Esophagus squamous epithelium (tissue), 5 donors: ENCODE measurements at places on chromosomes 7 and 10.
A peak's percentile ranks its signal among the peaks of the same experiment; 100 is the strongest.

DNA sequence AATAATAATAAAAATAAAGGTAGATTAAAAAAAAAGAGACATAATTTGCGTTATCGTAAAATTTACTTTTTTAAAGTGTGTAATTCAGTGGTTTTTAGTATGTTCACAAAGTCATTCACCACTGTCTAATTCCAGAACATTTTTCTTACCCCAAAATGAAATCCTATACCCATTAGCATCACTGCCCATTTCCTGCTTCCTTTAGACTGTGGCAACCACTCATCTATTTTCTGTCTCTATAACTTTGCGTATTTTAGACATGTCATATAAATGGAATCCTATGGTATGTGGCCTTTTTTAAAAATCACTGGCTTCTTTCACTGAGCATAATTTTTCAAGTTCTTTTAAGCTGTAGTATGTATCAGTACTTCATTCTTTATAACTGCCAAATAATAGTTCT, 53.6 kb downstream of the KAT6B start:
- H3K4me3 ChIP-seq = no peak overlapping the region
- H3K27me3 ChIP-seq = no peaks in the 10 kb centered on the region
- no peak overlapping the region for H3K27ac ChIP-seq
- no peaks in the 10 kb centered on the region for H3K36me3 ChIP-seq
- peaks cover 52% of the 10 kb centered on the region for H3K4me1 ChIP-seq

DNA sequence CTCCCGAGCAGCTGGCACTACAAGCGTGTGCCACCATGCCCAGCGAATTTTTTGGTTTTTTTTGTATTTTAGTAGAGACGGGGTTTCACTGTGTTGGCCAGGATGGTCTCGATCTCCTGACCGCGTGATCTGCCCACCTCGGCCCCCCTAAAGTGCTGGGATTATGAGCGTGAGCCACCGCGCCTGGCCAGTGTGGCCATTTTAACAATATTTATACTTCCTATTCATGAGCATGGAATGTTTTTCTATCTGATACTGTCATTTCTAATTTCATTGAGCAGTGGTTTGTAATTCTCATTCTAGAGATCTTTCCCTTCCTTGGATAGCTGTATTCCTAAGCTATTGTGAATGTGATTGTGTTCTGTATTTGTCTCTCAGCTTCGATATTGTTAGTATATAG, 96.2 kb downstream of the GLCCI1 start:
- no peaks in the 10 kb centered on the region for H3K4me1 ChIP-seq
- no peak overlapping the region for H3K27ac ChIP-seq
- no peak for DNase-seq
- no peak overlapping the region for H3K4me3 ChIP-seq
- no peaks in the 10 kb centered on the region for H3K27me3 ChIP-seq

DNA sequence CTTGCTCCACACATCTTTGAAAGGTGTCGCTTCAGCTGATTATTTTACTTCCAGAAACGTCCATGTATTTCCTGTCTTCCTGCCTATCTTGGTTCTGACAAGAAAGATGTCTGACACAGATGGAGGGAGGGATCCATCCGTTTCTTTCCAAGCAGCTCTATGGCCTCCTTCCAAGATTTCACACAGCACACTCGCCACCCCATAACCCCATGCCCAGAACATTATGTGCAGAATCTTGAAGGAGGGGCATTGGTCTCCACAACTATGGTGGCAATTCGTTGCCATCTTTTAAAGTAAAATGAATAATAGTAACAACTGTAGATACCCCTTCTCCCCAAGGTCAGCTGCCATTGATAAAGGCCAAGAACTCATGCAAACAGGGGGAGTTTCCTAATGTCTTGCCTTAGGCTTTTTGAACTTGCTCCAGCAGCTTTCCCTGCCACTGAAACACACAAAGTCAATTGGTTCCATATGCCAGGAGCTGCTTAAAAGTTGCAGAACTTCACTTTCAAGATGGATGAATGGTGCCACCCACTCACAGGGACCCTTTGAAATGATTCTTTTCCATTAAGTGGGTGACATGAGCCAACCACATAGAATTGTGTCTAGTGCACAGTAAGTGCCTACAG, 60.0 kb downstream of the VSTM4 start:
- no peaks in the 10 kb centered on the region for H3K27me3 ChIP-seq
- no peaks in the 10 kb centered on the region for H3K36me3 ChIP-seq
- H3K27ac ChIP-seq = no peak overlapping the region
- no peak for DNase-seq
- H3K4me1 ChIP-seq = peaks cover 18% of the 10 kb centered on the region
- no peak overlapping the region for H3K4me3 ChIP-seq

DNA sequence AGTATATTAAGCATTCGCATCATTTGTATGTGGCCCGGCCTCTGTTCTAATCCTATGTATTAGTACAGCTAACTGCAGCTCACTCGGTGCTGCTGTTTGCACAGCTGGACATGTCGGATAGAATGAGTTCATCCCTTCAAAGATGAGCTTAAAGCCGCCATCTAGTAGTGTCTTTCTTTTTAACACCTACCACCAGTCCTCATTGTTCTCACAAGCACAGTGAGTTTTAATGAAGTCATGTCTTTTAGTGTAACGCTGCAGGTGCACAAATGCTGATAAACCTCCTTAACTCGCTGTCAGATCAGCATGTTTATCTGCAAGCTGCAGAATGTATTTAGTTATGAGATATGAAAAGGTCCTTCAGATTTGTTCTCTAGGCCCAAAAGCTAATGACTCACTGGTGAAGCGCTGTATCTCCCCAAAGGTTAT, 247.5 kb downstream of the MTERF1 start:
- no peak overlapping the region for H3K27ac ChIP-seq
- H3K36me3 ChIP-seq = no peaks in the 10 kb centered on the region
- no peak overlapping the region for H3K4me3 ChIP-seq
- H3K4me1 ChIP-seq = no peaks in the 10 kb centered on the region
- no peaks in the 10 kb centered on the region for H3K27me3 ChIP-seq

GRCh38 chr7:123492485-123492884, 41.9 kb downstream of the IQUB start:
- H3K27ac ChIP-seq = no peak overlapping the region
- H3K36me3 ChIP-seq = no peaks in the 10 kb centered on the region
- H3K4me1 ChIP-seq = no peaks in the 10 kb centered on the region
- no peaks in the 10 kb centered on the region for H3K27me3 ChIP-seq
- H3K4me3 ChIP-seq = no peak overlapping the region
- DNase-seq = no peak

GRCh38 chr10:132877473-132877872, 64.9 kb downstream of the CFAP46 start:
- H3K36me3 ChIP-seq = no peaks in the 10 kb centered on the region
- no peak overlapping the region for H3K27ac ChIP-seq
- DNase-seq = no peak
- no peaks in the 10 kb centered on the region for H3K4me1 ChIP-seq
- no peaks in the 10 kb centered on the region for H3K27me3 ChIP-seq
- H3K4me3 ChIP-seq = no peak overlapping the region

DNA sequence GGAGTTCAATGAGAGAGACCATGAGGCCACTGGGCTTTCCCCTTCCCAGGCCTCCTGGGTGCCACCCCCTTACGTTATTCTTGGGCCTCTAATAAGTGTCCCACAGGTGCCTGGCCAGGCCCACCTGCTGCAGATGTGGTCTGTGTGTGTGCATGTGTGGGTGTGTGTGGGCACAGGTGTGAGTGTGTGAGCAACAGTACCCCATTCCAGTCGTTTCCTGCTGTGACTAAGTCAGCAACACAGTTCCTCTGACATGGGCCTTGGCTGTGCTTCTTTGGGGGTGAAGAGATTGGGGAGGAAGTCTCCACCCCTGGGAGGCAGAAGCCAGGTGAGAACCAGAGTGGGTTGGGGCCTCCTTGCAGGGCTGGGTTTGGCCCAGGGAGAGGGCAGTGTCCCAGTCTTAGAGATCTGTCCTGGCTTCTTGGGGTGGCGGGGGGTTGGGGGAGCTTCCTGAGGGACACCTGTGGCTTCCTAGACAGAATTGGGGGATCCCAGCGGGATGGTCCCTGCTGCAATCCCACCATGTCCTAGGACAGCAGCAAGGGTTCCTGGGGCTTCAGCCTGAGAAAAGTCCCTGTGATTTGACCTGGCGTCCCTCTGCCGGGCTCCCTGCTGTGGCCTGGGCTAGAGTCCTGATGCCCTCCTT, 4.1 kb upstream of the PILRB start:
- H3K4me1 ChIP-seq = no peaks in the 10 kb centered on the region
- no peak overlapping the region for H3K27ac ChIP-seq
- H3K4me3 ChIP-seq = no peak overlapping the region
- peaks cover 65% of the 10 kb centered on the region for H3K36me3 ChIP-seq
- no peaks in the 10 kb centered on the region for H3K27me3 ChIP-seq

- no peak for DNase-seq
- peaks cover 1% of the 10 kb centered on the region for H3K4me1 ChIP-seq
- H3K27me3 ChIP-seq = no peaks in the 10 kb centered on the region
- H3K36me3 ChIP-seq = no peaks in the 10 kb centered on the region
- no peak overlapping the region for H3K4me3 ChIP-seq
Observed at GRCh38 chr7:131371411-131371810, 43.7 kb downstream of the MKLN1 start.

GRCh38 chr7:105876964-105877601, 684 bp upstream of the ATXN7L1 start:
- H3K27ac ChIP-seq = peak overlapping the region; percentile 73
- peaks cover 20% of the 10 kb centered on the region for H3K4me1 ChIP-seq
- H3K4me3 ChIP-seq = peak overlapping the region; percentile 61
- no peaks in the 10 kb centered on the region for H3K36me3 ChIP-seq
- DNase-seq = no peak

DNA sequence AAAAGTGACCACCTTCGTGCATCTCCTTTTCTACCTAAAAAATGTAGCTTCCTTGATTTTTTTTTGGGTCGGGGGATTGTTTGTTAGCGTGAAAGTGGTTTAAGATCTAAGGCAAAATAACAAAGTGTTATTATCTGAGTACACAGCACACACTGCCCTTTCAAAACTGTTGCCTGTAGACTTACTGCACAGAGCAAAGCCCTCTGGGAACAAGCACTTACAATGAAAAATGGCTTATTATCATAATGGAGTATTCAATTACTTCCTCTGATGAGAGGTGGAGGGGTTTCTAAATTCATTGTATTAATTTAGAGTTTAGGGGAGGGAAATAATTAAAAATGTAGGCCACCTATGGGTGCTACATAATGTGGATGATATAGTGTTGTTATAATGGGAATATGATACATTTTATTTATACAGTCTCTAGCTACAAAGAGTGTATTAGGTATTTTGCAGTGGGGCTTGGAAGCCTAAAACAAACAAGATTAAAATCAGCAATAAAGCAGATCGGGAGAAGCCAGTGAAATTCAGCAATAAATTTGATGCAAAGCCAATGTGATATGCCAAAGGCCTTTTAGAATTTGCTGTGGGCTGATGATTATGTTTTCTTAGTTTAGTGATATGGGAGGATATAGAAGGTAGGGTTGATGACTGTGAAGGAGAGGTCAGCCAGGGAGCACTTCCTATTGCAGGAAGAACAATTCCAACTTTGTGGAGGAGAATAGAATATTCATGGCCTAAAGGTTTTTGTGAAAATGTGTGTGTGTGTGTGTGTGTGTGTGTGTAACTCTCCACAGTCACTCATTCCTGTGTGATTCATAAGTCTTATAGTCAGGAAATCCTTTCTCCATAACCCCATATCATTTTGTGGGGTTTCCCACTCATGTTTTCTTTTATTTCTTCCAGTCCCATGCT, 17.7 kb upstream of the EXOC4 start:
- H3K36me3 ChIP-seq = no peaks in the 10 kb centered on the region
- no peak overlapping the region for H3K27ac ChIP-seq
- H3K27me3 ChIP-seq = peaks cover 10% of the 10 kb centered on the region
- no peak overlapping the region for H3K4me3 ChIP-seq

- no peak overlapping the region for H3K27ac ChIP-seq
- no peak overlapping the region for H3K4me3 ChIP-seq
- no peak for DNase-seq
- H3K4me1 ChIP-seq = no peaks in the 10 kb centered on the region
Observed at GRCh38 chr7:35731349-35731748, 36.4 kb upstream of the HERPUD2 start.

GRCh38 chr7:80635998-80636397, 2.4 kb upstream of the CD36 start:
- H3K4me3 ChIP-seq = no peak overlapping the region
- H3K27ac ChIP-seq = no peak overlapping the region
- no peaks in the 10 kb centered on the region for H3K36me3 ChIP-seq
- no peaks in the 10 kb centered on the region for H3K27me3 ChIP-seq

DNA sequence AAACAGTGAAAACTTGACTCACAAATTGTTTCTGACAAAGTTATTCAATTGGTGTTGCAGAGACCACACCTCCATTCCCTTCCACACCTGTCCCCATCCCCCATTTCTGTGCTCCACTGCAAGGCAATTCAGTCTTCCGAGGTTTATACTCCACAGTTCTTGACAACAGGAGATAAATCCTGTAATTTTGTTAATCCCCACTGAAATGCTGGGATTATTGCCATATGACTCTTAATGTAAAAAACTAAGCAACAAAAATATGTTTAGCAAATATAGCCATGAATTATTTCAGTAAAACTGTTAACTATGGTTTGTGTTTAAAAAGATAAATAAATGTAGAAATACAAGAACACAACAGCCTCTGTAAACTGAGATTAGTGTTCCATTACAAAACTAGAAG, 170.1 kb upstream of the SEMA3D start:
- no peaks in the 10 kb centered on the region for H3K4me1 ChIP-seq
- H3K36me3 ChIP-seq = no peaks in the 10 kb centered on the region
- no peak overlapping the region for H3K27ac ChIP-seq
- H3K27me3 ChIP-seq = no peaks in the 10 kb centered on the region

DNA sequence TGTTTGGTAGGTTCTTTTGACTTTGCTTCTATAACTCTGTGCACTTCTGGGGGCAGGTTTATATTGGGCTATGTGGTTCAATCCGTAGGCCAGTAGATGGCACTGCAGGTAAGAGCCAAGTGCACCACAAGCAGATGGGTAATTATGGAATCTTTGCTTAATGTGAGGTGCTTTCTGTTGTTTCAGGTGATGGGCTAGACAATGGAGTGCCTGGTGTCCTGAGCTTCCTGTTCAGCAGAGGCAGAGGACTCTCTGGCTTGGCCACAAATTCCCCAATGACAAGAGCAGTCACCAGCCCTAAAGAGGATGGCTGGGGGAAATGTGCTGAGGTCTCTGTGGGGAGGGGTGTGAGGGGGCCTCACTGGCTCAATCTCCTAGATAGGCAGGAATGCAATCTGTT, 455.0 kb downstream of the CCSER2 start:
- H3K27ac ChIP-seq = no peak overlapping the region
- H3K36me3 ChIP-seq = no peaks in the 10 kb centered on the region
- H3K27me3 ChIP-seq = no peaks in the 10 kb centered on the region
- DNase-seq = no peak

GRCh38 chr10:3346851-3347250, 174.3 kb upstream of the PITRM1 start:
- H3K27me3 ChIP-seq = no peaks in the 10 kb centered on the region
- no peak overlapping the region for H3K27ac ChIP-seq
- H3K36me3 ChIP-seq = no peaks in the 10 kb centered on the region
- no peak overlapping the region for H3K4me3 ChIP-seq

- no peaks in the 10 kb centered on the region for H3K4me1 ChIP-seq
- H3K27me3 ChIP-seq = no peaks in the 10 kb centered on the region
- no peak for DNase-seq
- no peak overlapping the region for H3K27ac ChIP-seq
- no peak overlapping the region for H3K4me3 ChIP-seq
Observed at GRCh38 chr10:65931291-65932070, 994.4 kb upstream of the LRRTM3 start.

- H3K27me3 ChIP-seq = no peaks in the 10 kb centered on the region
- DNase-seq = no peak
- H3K27ac ChIP-seq = no peak overlapping the region
Observed at GRCh38 chr7:118076564-118076963, 107.4 kb upstream of the LSM8 start.

- H3K27me3 ChIP-seq = no peaks in the 10 kb centered on the region
- H3K4me3 ChIP-seq = no peak overlapping the region
- DNase-seq = no peak
- no peaks in the 10 kb centered on the region for H3K36me3 ChIP-seq
- no peak overlapping the region for H3K27ac ChIP-seq
Observed at GRCh38 chr10:58856508-58857240, 319.8 kb upstream of the PHYHIPL start.
